CD4-positive, alpha-beta T cell treated with Interleukin-1 beta for 1 hour (primary cell): ENCODE measurements at places on chromosomes 2 and 18.
A peak's percentile ranks its signal among the peaks of the same experiment; 100 is the strongest.

DNA sequence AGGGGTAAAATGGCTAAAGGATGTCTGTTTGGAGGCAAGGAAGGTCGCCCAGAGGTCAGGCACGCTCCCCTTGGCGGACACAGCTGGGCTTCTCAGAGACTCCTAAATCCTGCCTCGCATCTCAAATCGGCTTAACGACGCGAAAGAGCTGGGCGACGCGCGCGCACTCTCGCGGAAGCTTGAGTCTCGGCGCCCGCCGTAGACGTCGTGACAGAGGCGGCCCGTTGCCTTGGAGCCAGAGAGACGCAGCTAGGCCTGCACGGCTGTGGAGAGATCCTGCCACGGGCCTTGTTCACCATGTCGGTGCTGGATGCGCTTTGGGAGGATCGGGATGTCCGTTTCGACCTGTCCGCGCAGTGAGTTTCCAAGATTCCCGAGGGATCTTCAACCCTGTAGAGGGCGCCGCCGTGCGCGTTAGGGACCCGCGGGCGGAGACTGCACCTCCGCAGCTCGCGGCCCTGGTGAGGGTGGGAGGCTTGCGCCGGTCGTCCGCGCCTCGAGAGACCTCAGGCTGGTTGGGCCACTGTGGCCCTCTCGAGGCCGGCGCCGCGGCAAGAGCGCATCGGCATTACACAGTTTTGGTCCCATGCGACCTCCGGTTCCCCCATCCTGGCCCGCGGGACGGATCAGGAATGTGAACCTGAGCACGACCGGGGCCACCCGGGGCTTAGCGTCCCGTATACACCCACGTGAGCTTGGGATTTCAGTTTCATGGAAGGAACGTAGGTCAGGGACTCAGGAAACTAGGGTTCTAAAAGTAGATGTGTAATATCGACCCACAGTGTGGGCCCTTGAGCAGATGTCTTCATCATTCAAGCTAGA is at the start of gene BBS5:
Gene BBS5, plus strand, starts transcription at position 238 of the 822 bp plus-strand sequence. Its CDS starts 60 bp downstream, at position 298.
- DNase-seq = peak; percentile 66

- DNase-seq = no peak
These were observed 25.7 kb upstream of the NCL start for GRCh38 chr2:231489990-231490389.

DNA sequence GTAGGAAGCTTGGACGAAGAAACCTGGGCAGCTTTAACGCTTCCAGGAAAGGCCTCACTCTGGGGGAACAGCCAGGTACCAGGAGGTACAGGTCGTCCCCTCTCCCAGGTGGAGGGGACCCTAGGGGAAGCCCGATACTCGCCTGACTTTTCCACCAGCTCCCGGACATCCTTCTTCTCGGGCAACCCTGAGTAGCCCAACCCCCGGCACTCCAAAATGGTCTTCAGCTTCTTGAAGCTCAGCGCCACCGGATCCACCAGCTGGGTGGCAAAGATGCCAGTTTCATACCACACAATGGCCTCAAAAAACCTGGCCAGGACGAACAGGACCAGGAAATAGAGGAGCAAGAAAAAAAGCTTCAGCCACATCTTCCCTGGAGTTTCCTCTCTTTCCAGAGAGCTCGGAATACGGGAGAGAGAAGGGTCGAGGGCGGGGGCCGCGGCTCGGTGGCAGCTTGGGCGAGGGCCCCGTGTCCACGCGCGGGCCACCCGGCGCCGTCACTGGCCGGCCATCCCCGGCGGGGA is 1.1 kb downstream of the RNF103 start:
- DNase-seq = peak; percentile 23

- DNase-seq = no peak
These were observed 121.3 kb upstream of the DDX18 start for GRCh38 chr2:117693154-117693553.

GRCh38 chr2:98569197-98569793 is 39.0 kb downstream of the COA5 start:
- DNase-seq = peak; percentile 52

- DNase-seq = no peak
These were observed 383.7 kb upstream of the SLC14A2 start for GRCh38 chr18:45231617-45232016.

DNA sequence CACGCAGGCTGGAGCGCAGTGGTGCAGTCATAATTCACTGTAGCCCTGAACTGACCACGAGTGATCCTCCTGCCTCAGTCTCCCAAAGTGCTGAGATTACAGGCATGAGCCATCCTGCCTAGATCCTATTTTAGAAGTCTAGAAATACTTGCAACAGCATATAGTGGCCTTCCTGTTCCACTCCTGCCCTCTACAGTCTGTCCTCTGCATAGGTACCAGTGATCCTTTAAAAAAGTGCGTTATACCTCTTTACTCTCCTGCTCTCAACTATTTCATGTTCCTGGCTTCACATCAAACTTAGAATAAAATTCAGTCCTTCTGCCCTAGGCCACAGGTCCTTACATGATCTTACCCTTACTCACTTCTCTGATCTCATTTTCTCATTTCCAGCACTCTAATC is 6.0 kb downstream of the COMMD1 start:
- no peak for DNase-seq

GRCh38 chr18:58562999-58563667 is 65.8 kb downstream of the ALPK2 start:
- DNase-seq = no peak

DNA sequence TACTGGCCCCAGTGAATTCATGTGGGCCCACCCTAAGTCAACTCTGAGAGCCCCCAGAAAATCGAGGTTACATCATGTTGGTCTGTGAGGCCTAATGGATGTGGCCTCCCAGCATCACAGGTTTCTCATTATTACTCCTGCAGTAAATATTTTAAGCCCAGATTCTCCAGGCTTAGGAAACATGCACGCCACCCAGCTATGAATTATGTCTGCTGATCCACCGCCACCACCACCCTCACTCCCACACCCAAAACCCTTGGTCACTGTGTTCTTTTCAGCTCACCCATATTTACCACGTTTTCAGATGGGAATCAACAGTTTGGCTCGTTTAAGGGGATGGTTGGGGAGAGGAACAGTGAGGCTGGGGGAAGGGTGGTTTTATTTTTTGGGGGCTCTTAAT is 128.6 kb downstream of the NCK2 start:
- DNase-seq = no peak

- DNase-seq = no peak
These were observed 54.5 kb downstream of the HS1BP3 start for GRCh38 chr2:20596193-20596972.

DNA sequence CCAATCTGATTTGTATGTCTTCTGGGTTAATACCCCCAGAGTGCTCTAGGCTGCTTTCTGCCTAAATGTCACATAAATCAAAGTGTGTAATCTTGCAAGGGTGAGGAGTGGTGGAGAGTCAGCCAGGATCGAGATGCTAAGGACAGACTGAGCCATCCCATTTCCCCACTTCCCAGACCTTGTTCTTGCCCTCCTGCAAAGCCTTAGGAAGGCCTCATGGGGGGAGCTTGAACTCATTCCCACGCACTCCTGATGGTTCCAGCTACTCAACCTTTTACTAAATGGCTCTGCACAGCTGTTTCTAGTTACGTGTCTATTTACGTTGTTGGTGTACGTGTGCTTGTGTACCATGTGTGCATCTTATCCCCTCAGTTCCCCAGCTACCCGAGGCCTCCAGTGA is 423.6 kb upstream of the TNP1 start:
- DNase-seq = no peak

DNA sequence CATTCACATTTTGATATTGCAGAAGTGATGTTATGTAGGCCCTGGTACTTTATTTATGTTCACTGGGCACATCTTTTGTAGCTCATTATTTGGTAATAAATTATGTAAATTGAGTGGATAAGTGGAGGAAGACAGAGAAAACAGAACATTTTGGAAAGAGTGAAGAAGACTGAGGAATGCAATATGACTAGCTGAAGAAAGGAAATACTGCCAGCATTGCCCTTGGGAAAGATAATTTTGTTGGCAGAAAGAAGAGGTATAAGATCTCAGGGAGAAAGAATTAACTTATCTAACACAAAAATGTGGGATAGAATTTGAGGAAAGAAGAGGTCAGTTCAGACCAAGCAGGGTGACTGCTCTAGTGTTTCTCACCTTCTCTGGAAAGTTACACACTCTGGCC is 118.8 kb downstream of the TTC27 start:
- DNase-seq = no peak

- DNase-seq = no peak
These were observed 250.1 kb downstream of the PRKCE start for GRCh38 chr2:45901468-45902032.
